ENCODE measurements at places on chromosomes 4 and X.

DNA sequence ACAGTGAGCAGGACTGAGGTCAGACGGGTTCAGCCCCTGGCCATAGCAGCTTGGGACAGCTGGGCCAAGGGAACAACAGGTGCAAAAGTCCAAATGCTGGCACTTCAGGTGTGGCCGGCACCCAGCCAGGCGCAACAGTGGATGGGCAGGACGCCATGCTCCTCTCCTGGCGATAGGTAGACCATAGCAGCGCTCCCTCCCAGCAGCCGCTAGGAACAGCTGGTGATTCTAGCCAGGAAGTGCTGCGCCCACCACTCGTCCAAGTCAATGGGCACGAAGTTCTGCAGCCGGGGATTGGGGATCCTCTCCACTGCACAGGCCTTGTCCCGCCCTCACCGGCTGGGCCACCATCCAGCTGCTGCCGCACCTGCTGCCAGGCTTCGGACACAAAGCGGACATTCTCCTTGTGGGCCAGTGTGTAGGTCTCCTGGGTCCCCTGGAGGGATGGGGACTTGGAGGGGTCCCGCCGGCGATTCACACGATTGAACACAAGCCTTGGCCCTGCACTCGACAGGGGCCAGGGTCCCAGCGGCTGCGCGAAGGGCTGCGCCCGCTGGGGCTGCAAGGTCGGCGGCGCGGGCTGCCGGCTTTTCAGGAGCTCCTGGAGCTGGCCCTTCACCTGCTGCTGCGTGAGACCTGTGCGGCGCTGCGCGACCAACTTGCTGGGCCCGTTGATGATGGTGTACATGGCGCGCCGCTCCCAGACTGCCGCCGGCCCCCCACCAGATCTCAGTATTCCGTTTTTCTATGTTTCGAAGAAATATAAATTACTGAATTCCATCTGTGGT, 227.5 kb upstream of the STK26 start:
- DNase-seq, result no peak

GRCh38 chrX:6004529-6004928, 224.1 kb downstream of the NLGN4X start:
- no peak for DNase-seq

DNA sequence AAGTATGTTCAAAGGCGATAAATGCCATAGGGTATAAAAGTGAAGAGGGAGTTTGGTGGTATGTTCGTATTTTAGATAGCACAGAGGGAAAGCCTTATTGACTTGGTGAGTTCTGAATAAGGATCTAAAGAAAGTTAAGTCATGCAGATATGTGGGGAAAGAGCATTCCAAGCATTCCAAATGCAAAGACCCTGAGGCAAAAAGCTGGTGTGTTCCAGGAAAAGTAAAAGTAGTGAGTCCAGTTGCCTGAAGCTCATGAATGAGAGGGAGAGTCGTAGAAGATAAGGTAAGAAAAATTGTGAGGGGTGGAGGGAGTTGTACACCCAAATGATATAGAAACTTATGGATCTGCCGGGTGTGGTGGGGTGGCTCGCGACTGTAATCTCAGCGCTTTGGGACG, 426.7 kb downstream of the RPA4 start:
- DNase-seq, result no peak

GRCh38 chr4:82194329-82194728, 179.5 kb downstream of the HNRNPD start:
- no peak for DNase-seq

DNA sequence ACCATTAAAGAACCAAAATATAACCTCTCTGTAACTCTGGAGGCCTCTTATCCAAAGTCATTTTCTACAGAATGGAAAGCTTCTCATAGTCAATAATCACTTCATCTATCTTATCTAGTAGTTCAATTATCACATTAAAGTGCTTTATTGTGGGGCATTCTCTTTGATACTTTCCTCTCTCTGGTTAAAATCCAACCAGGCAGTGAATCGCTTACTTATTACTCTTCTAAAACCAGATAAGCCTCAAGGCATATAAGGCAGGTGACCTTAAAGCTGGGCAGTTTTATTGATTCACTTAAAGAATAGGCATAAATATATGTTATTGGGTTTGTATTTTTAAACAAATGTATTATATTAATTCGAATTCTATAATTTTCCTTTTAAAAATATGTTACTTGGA, 2162.1 kb upstream of the TENM3 start:
- DNase-seq, result no peak

DNA sequence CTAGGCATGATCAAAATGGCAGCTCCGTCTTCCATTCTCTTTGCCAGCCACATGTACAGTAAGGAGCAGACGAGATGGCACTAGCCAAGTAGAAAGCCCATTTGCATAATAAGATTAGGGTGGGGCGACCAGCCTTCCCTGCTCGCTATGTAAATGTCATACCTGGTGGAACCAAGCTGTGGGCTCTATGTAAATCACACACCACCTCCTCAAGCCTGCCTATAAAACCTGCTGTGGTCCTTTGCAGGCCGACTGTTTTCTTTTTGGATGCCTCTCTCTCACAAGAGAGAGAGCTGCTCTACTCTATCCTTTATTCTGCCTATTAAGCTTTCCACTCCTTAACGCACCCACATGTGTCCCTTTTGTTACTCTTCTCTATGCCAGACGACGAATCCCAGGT, 1472.7 kb downstream of the ARAP2 start:
- DNase-seq, result no peak

GRCh38 chrX:46864606-46865005, 27.8 kb downstream of the RP2 start:
- DNase-seq, result no peak

GRCh38 chr4:115780268-115780667, 666.8 kb upstream of the NDST4 start:
- DNase-seq, result no peak

GRCh38 chr4:72283357-72283756, 251.6 kb downstream of the NPFFR2 start:
- no peak for DNase-seq

GRCh38 chrX:93791304-93791703, 117.3 kb downstream of the FAM133A start:
- no peak for DNase-seq

GRCh38 chrX:69318651-69319340, 153.5 kb upstream of the PJA1 start:
- DNase-seq, result no peak

- no peak for DNase-seq
Measured at GRCh38 chr4:42638993-42639392, 17.9 kb downstream of the ATP8A1 start.

DNA sequence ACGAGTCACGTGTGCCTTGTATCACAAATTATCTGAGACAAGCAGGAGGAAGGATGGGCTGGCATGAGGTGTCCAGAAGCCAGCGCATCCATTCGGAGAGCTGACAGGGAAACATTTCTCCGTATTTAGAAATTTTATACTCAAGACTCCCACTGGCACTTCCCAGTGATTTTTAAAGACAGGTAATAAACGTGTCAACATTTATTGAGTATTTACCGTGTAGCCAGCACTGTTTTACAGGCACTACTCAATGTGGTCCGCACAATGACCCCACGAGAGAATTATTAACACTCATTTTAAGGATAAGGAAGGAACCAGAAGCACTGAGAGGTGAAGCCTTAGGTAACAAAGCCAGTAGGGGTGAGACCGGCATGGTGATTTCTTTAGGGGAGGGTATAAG, 23.2 kb downstream of the GEMIN8 start:
- no peak for DNase-seq

DNA sequence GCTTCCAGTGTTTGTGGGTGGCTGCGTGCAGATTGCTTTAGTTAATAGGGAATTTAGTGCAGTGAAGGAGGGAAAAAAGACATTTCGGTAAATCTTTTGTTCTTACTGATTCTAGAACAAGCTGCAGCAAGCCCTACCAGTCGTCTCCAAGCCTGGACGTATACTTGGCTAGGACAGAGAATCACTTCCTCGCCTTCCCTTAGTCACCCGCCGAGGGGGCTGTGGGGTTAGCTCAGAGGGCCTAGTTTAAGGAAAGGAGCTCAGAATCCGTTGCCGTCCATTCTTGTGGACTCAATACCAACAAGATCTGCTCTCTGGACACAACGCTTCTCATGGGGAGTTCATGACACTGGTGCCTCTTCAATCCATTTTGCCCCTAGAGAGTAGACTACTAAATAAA, 36.3 kb upstream of the FAT1 start:
- no peak for DNase-seq

GRCh38 chr4:152485726-152486276, 50.1 kb downstream of the FBXW7 start:
- peak; percentile 62 for DNase-seq

- no peak for DNase-seq
Measured at GRCh38 chrX:138946926-138947325, 235.4 kb upstream of the FGF13 start.

GRCh38 chr4:123380728-123381716, 15.6 kb upstream of the SPRY1 start:
- no peak for DNase-seq

DNA sequence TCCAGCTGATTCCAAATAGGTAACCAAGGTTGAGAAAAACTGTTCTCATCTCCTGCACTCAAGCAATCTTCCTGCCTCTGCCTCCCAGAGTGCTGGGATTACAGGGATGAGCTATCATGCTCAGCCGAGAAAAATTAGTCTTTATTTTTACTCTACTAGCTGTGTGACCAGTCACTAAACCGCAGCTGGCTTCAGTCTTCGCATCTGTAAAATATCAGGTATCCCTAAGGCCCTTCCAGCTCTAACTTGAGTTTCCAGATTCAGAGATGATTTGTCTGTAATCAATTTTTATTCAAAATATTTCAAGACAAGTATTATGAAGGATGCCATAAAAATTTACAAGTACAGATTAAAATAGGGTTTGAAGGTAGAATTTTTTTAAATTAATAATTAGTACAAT, 3.5 kb downstream of the ADH6 start:
- DNase-seq, result no peak

DNA sequence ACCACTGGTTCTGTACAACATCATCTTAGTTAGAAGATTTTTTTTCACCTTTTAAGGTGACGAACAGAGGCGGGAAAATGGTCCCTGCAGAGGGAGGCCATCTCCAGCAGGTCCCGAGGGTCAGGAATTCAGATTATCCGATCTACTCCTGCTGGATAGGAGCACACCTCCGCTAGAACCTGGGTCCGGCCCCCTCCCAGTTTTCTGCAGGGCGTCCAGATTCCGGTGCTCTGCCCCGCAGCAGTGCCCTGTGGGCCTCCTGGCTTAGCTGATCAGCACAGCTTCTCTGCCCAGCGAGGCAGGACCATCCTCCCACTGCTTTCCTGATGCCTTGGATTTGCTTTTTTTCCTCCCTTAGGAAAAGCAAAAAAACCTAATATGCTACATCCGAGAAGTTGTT, 2.3 kb downstream of the TBL1X start:
- DNase-seq, result no peak

DNA sequence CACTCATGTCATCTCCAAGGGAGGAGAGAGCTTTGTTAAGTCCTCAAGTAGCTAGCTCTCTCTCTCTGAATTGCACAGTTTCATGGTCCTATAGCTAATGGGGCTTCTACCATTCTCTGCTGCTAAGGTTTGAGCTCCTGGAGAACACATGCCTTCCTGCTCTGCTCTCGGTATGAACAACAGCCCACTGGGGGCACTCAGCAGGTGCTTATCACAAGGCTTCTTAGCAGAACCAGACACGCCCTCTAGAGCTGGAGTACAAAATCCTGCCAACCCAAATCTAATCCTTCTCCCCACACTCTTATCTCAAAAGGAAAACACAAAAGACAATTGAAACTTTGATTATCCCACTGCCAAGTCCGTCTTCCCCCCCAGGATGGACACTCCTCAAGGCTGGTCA, 176.5 kb downstream of the HS3ST1 start:
- DNase-seq, result no peak

GRCh38 chrX:47370278-47370677, at the start of gene ZNF157:
TSS of gene ZNF157 (plus strand) at chrX:47370578. CDS start at chrX:47370669, 91 bp downstream.
- no peak for DNase-seq

GRCh38 chrX:48897157-48897624, 377 bp downstream of the TIMM17B start:
- DNase-seq, result peak; percentile 53

DNA sequence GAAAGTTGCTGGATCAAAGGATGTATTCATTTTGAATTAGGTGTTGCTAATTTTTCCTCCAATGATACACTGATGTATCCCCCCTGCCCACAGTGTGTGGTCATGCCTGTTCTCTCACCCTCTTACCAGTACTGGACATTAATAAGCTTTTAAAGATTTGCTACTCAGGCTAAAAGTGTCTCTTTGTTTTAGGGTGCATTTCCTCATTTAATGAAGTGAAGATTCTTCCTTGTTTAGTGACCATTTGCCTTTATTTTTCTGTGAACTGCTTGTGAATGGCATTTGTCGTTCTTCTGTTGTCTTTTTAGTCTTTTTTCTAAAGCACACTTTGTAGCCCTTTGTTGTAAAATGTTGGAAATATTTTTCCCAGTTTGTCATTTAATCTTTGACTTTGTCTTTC, 5.0 kb downstream of the MSMO1 start:
- DNase-seq, result no peak

DNA sequence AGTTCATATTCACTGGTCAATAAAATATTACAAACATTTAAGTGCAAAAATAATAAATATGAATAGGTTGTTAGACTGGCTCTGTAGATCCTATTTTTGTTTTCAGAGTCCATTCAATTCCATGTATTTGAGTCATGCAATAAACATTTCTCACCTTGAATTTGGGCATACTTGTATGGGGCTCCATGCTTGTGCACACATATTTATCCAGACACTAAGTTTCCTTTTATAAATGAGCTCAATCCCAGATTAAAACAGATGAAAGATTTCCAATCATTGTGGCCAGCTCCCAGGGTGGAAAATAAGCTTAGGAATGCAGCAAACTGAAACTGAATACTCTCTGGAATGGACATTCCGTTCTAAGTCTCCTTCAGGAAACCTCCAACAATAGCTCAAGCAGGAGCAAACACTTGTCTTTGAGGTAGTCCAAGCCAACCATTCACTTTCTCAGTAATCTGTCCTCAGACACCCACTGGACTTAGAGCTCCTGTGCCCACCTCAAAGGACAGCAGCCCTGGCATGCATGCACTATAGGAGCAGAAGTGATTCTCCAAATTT, 16.4 kb downstream of the DMD start:
- DNase-seq, result no peak

DNA sequence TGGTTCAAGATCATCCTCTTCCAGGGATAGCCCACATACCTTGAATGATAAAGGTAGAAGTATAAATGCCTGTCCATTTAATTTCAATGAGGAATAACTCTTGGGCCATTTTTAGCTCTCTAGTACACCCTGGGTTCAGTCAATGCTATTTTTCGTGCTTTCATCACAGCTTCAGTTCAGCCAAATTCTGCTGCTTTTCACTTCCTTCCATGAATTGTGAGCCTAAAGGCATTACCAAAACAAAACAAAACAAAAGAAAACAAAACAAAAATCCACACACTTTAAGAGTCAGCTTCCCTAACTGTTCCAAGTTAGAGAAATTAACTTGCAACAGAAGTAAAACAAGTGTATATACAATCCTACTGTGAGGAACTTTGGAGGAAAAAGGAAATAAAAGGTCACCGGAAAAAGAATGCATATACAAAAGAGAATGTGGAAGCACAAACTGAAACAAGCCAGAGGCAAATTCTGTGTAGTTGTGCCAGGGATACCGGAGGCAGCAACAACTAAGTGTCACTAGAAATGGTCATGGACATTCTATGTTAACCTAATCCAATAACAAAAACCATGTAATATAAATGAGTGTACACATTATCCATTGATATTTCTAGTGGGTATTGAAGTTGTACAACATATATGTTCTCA, 423.1 kb downstream of the KCTD8 start:
- no peak for DNase-seq

GRCh38 chrX:25020905-25021449, 5.2 kb upstream of the ARX start:
- peak; percentile 11 for DNase-seq

All from central memory CD4-positive, alpha-beta T cell (primary cell).